ENCODE measurements at places on chromosomes 6 and 20. TPM values are rescaled to one million over a fixed set of nuclear protein-coding genes. Genes with fewer than 3 reads are reported as not detected.

APOM gene
- 0.54 TPM for total RNA-seq

ATP9A gene
- total RNA-seq = 60.3 TPM

MDC1 gene
- 5.3 TPM for total RNA-seq

KIF3B gene
- 37.0 TPM for total RNA-seq

AHI1 gene
- 7.8 TPM for total RNA-seq

SLC35D3 gene
- total RNA-seq = not detected

FRK gene
- total RNA-seq = 0.11 TPM

CST2 gene
- not detected for total RNA-seq

TRIM31 gene
- not detected for total RNA-seq

MACROD2 gene
- total RNA-seq = 0.95 TPM

Measured in dermis lymphatic vessel endothelial cell (primary cell).